ENCODE measurements at places on chromosomes 5 and 9. TPM values are rescaled to one million over a fixed set of nuclear protein-coding genes. Genes with fewer than 3 reads are reported as not detected.

The ASS1 gene
- 10.1 TPM for total RNA-seq

The ADAMTS2 gene
- not detected for total RNA-seq

The ANKRD18B gene
- 2.1 TPM for total RNA-seq

The MSX2 gene
- not detected for total RNA-seq

The SOX30 gene
- 0.33 TPM for total RNA-seq

All from activated CD4-positive, alpha-beta memory T cell treated with anti-CD3 and anti-CD28 coated beads, Interleukin-2, amount 10 ng/mL, durations not matched to agents 7 days and 5 days (primary cell).